SW 1271 (cell line): ENCODE measurements at places on chromosomes 3 and 15.

GRCh38 chr15:43524254-43524845, 6.9 kb downstream of the MAP1A start:
- no peak for DNase-seq

- no peak for DNase-seq
Observed at GRCh38 chr3:16675805-16676204, 70.6 kb upstream of the DAZL start.

- no peak for DNase-seq
Observed at GRCh38 chr3:58679446-58679845, 12.9 kb upstream of the FAM3D start.

- DNase-seq: no peak
Observed at GRCh38 chr3:19093084-19093483, 55.2 kb upstream of the KCNH8 start.

DNA sequence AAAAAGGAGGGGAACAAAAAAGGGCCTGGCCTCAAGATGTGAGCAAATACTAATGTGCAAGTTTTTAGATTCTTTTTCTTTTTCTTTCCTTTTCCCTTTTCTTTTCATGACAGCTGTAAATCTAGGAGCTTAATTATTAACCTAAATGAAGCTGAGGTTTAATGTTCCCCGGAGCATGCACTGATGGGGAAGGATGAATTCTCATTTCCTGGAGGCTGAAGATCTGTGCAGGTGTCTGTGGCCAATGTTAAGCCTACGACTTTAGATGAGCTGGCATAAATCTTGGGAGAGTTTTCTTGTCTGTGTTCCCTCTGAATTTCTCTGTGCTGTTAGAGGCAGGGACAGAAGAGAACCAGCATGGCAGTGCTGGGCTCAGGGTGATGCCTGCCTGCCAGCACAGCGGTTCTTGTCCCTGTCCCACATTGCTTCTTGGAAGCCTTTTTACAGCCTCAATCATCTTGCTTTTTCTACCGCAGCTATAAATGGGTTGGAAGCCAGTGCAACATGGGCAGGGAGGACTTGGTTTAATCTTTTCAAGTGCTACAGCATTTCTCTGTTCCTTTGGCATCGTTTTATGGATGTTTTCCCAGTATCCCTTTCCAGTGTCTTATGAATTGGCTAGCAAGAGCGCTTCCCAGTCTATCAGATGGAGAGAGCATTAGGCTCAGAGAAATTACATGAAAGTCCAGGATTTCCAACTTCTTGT, 119.1 kb downstream of the ATG7 start:
- DNase-seq: no peak

DNA sequence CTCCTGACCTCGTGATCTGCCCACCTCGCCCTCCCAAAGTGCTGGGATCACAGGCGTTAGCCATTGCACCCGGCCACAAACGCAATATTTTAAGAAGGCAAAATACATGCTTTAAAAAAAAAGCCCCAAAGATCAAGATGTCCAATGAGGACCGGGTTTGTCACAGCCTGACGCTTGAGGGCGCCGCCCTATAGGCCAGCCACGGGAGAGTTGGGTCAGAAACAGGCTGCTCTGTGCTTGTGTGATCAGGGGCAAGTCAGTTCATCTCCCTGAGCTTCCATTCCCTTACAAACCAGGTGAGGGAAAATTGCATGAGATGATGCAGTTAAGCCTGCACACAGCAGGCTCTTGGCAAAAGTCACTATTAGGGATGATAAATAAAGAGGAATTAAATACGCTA, 23.9 kb downstream of the FAM174B start:
- DNase-seq: no peak

DNA sequence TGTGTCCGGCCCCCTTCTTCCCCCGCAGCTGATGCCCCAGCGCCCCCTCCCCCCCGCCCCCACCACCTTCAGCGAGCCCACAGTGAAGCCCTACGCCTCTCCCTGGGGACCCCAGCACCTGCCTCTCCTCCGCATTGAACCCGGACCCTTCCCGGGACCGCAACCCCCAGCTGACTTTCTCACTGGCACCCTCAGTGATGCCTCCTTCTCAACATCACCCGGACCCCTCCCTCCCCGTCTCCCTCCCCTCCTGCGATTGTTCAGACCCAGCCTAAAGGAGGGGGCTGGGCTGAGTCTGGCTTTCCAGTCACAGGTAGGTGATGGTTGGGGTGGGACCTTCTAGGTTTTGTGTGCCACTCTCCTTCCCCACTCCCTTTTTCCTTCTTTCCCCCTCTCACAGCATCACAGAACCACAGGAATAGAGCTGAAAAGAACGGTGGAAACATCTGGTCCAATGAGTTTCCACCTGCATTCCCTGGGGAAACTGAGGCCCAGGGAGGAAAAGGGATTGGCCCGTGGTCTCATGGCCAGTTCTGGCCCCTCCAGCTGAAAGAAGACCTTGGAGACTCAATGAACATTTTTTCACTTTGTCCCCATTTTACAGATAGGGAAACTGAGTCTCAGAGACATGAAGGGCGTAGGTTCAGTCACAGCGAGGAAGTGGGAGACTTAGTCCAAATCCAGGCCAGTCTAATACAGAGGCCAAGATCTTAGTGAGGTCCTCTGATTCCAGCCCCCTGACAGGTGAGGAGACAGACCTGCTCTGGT, 828 bp downstream of the CAND2 start:
- DNase-seq: no peak

- DNase-seq: no peak
Observed at GRCh38 chr15:90145761-90146160, 43.5 kb upstream of the IDH2 start.
